ENCODE measurements at places on chromosomes 12 and 14. TPM values are rescaled to one million over a fixed set of nuclear protein-coding genes. Genes with fewer than 3 reads are reported as not detected.

GRCh38 chr12:111443086-111443485 is 37.4 kb downstream of the SH2B3 start:
- no peak for DNase-seq

- DNase-seq, result no peak
These were observed at the start of gene LUM for GRCh38 chr12:91111366-91112325. Gene LUM, minus strand, starts transcription at chr12:91111494. Its CDS starts 2,515 bp downstream, at chr12:91108979.

- peak; percentile 84 for DNase-seq
These were observed 1.3 kb downstream of the ZC3H10 start for GRCh38 chr12:56119361-56119796.

GRCh38 chr12:62767946-62768345 is 167.0 kb downstream of the PPM1H start:
- DNase-seq, result no peak

- DNase-seq, result no peak
These were observed 58.2 kb downstream of the ESR2 start for GRCh38 chr14:64235652-64236640.

- DNase-seq, result no peak
These were observed 210.3 kb downstream of the EGLN3 start for GRCh38 chr14:33740531-33740930.

GRCh38 chr14:77459072-77459723 is 1.3 kb downstream of the AHSA1 start:
- DNase-seq, result peak; percentile 55

DNA sequence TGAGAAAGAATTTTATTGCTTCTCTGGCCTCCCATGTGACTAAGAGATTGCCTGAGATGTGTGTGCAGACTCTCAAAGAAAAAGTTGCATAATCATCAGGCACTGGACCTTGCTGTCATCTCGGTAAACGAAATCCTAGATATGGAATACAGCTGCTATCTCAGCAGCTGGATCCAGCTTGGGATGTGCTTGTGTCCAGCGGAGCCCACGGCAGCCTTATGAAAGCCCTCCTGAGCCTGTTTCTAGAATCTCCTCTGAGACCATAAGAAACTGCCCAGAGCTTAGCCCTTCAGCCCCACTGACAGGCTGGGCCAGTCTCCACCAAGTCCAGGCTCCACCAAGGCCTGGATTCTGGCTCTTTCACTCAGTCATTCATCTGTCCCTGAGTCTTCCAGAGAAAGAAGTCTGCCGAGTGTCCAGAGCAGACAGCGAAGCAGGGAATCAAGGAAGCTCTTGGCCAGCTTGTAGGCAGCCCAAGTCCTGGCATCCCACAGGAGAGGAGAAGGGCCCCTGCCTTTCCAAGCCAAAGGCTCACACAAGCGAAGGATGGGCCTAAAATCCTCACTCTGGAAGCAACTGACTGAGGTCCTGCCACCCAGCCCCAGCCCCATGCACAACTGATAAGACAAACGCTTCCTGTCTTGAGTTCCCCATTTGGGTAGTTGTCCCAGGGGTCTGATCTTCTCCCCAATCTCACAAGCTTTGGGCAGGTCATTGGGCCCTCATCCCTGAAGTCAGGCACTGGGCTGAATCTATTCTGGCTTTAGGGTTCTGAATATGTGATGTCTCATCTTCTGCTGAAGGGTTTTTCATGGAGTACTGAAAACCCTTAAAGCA is 97.8 kb downstream of the SEC23A start:
- DNase-seq, result no peak

DNA sequence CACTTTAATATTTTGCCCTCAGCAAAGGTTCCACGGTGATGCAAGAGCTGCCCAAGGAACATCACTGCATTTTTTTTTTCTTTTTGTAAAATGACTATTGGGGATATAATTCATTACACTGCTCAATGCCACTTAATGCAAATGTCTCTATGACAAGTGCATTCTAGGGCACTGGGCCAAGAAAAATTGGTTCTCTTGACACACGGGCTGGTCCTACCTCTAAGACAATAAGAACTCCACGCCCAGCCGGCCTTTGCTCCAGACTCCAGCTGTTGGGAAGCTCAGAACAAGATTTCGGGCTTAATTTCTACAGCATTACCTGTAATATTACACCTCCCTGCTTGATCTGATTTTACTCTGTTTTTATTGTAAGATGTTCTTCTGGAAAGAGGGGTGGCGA is 48.8 kb upstream of the VRK1 start:
- no peak for DNase-seq

- DNase-seq, result peak; percentile 7
These were observed 36.1 kb downstream of the CFL2 start for GRCh38 chr14:34678306-34678705.

MYF5 gene
- not detected for total RNA-seq

KIF5A gene
- under 0.01 TPM for total RNA-seq

DNA sequence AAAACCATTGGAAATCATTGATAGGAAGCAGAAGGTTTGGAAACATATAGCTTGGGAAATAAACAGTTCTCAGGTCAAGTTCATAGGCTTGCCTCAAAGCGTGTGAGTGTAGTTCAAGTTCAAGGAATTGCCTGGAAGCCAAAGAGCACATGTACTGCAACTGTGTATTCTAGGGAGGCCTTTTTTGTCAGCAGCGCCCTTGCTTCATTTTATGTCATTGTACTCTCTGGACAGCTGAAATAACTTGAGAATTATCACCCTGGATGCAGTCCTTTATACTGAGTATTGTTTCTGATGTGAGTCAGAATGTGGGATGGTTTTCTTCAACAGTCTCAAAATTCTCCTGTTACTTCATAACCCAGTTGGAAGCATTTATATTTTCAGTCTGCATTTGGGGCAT is 16.0 kb upstream of the EVL start:
- no peak for DNase-seq

- DNase-seq, result no peak
These were observed 189.3 kb downstream of the DACT1 start for GRCh38 chr14:58826845-58827686.

DNA sequence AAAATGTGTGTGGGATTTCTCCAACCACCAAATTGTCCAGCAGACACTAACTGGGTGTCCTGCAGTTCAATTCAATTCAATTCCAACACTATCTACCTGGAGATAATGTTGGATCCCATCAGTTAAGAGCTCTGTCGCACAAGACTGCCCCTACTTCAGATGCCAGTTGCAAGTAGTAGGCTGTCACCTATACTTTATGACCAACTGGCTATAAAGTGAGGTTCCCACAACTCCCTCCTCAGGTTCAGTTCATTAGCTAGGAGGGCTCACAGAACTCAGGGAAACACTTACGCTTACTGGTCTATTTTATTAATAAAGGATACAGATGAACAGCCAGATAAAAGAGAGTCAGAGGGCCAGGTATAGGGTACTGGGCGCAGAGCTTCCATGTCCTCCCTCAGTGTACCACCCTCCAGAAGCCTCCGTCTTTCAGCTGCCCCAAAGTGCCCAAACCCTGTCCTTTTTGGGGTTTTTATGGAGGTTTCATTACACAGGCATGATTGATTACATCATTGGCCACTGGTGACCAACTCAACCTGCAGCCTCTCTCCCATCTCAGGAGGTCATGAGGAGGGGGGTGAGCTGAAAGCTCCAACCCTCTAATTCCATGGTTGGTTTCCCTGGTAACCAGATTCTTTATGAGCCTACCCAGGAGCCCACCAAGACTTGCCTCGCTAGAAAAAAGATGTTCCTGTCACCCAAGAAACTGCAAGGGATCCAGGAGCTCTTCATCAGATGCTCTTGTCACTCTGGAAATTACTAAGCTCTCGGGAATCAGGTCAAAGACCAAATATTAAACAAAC is 7.5 kb upstream of the SERPINA5 start:
- no peak for DNase-seq

DNA sequence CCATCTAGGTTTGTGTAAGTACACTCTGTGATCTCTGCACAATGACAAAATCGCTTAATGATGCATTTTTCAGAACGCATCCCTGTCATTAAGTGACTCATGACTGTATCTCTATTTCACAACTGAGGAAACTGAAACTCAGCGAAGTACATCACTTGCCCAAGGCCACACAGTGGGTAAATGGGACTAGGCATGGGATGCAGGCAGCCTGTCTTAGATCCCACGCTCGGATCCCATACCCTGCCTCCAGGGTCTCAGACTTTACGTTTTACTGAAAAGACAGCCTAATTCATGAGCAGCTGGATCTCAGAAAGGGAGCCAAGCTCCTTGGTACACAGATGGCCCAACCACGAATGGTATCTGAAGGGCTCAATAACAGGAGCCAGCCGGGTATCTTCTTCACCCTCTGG is 2.4 kb upstream of the MLEC start:
- DNase-seq, result no peak

MIP gene
- total RNA-seq, result 0.07 TPM

FRMD6 gene
- total RNA-seq, result 200 TPM

GRCh38 chr12:105485321-105485910 is 154.9 kb downstream of the C12orf75 start:
- DNase-seq, result peak; percentile 99

DNA sequence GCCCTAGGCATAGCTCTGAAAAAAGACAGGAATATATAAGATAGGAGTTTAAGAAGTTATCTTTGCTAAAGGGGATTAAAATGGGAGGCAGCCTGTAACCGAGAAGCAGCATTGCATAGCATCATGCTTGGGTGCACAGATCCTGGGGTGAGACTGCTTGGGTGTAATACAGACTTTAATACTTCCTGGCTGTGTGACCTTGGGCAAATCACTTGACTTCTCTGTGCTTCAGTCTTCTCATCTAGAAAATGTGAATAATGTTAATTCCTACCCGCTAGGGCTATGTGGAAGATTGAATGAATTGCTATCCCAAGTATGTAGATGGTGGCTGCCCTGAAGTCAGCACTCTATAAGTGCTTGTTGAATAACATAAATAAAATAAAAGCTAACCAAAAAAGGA is 204.5 kb downstream of the TMEM132C start:
- DNase-seq, result no peak

DNA sequence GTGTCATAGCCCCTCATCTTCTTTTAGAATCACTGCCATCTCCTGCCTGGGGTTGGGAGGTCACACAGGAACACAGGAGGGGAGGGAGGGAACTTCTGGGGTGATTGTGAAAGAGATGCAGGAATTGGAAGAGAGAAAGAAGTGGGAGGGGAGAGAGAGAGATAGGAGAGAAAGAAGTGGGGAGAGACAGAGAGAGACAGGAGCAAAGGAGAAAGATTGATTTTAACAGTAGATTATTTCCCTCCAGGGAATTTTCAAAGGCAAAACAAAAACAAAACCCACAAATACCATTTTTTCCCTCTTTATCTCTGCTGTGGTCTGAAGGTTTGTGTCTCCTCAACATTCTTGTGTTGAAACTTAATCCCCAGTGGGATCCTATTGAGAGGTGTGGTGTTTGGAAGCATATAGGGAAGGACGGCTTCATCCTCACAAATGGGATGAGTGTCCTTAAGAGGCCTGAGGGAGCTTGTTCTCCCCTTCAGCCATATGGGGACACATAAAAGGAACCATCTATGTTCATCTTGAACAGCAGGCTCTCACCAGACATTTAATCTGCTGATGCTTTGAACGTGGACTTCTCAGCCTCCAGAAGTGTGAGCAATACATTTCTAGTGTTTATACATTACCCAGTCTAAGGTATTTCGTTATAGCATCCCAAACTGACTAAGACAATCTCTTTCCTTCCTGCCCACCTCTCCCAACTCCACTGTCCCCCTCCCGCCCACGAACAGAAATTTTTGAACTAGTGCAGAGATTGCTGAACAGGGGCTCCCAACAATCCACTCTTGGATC is 134.9 kb upstream of the MAX start:
- DNase-seq, result no peak

- DNase-seq, result peak; percentile 33
These were observed 23.3 kb downstream of the CHGA start for GRCh38 chr14:92945959-92946846.

DNA sequence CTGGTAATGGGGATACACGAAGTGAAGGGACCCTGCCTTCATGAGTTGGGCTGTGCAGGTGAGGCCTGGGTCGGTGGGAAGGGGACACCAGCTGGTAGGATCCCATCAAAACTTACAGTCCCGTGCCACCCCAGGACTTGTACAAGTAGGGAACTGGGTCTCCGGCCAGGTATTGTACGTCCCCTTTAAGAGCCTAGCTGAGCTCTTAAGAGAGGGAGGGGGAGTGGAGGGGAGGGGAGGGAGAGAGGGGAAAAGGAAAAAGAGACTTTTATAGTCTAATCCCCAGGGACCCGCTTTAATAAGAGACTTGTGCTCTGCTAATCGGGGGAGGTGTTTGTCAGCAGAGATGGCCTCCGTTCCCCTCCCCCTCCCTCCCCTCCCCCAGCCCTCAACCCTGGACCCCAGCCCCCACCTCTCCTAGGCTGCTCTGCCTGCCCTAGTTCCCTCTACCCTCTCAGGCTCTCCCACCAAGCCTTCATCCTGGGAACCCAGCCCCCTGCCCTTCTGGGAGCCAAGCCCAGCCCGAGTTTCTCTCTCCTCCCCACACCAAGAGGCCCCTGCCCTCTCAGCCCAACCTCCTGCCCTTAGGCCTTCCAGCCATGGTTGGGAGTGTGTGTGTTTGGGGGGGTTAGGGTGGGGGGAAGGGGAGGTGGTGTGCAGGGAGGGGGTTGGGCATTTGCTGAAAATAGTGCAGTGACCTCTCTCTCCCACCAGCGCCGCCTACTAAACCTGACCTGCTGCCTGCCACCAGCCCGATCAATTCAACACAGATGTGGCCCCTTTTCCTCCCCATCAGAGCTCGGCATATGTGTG is 2.6 kb downstream of the GDF11 start:
- no peak for DNase-seq

DNA sequence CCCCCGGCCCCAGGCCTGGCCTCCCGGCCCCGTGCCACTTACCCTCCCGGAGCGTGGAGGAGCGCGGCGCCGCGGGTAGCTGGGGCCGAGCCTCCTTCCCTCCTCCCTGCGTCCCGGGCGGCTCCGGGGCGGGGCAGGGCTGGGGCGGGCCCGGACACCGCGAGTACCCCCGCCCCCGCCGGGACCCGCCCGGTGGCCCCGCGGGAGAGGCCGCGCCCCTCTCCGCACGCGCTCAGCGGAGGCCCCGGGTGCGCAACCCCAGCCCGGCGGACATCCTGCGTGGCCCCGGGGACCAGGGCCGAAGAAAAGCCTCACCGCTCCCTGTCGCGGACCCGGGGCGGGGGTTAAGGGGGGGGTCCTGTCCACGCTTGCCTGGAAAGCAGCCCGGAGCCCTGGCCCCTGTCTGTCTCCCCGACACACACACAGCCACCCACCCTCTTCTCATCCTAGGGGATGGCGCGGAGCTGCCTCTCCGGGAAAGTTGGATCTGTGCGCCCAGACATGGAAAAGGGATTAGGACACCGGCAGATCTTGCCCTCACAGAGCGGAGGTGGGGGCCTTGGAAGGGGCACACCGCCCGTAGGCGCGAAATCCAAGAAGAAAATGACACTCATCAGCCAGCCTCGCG is at the start of gene SYNE3:
SYNE3 (minus strand) TSS at position 97 of the 628 bp plus-strand sequence. CDS start 40,829 bp downstream, outside the sequence.
- no peak for DNase-seq

- DNase-seq, result no peak
These were observed 67.2 kb upstream of the FAM181A start for GRCh38 chr14:93859957-93860356.

DNA sequence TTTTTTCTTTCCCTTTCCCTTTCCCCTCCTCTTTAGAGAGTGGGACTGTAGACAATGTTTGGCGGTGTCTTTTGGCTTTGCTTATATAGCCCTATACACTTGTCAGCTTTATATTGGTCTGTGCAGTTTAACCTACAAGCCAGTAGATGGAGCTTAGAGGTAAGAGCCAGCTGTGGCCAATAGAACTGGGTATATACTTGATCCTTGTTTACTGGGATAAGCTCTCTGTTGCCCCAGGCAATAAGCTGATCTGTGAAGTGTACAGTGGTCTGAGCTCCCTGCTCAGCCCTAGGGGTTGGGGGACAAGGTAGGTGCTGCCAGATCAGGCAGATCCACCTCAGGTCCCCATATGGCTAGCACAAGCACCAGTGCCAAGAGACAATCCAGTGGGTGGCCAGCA is 434.1 kb downstream of the NOVA1 start:
- DNase-seq, result peak; percentile 10

GRCh38 chr12:102281231-102281630 is 83.6 kb upstream of the PMCH start:
- DNase-seq, result no peak

ERBB3 gene
- total RNA-seq, result 0.11 TPM
